ENCODE measurements at places on chromosomes 1 and 21. TPM values are rescaled to one million over a fixed set of nuclear protein-coding genes. Genes with fewer than 3 reads are reported as not detected.

The TRABD2B gene
- total RNA-seq = 0.71 TPM

DNA sequence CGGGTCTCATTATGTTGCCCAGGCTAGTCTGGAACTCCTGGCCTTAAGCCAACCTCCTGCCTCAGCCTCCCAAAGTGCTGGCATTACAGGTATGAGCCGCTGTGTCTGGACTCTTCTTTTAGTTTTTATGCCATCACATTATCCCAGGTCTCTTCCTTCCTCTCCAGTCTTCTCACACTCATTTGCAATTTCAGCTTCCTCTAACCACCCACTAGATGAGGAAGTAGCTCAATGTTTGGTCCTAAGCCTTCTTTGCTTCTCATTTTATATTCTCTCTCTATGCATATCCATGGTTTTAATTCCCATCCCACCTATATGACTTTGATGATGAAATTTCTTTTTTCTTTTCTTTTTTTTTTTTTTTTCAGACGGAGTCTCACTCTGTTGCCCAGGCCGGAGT, 3.1 kb upstream of the ZBTB8A start:
- no peak overlapping the region for H3K27ac ChIP-seq
- no peak for DNase-seq
- H3K4me1 ChIP-seq = peaks cover 4% of the 10 kb centered on the region
- H3K27me3 ChIP-seq = no peaks in the 10 kb centered on the region
- H3K36me3 ChIP-seq = no peaks in the 10 kb centered on the region

GRCh38 chr1:230565141-230565540, 77.1 kb upstream of the COG2 start:
- H3K27ac ChIP-seq = no peak overlapping the region
- H3K36me3 ChIP-seq = no peaks in the 10 kb centered on the region
- no peak for DNase-seq
- H3K4me3 ChIP-seq = no peak overlapping the region
- H3K4me1 ChIP-seq = no peaks in the 10 kb centered on the region

DNA sequence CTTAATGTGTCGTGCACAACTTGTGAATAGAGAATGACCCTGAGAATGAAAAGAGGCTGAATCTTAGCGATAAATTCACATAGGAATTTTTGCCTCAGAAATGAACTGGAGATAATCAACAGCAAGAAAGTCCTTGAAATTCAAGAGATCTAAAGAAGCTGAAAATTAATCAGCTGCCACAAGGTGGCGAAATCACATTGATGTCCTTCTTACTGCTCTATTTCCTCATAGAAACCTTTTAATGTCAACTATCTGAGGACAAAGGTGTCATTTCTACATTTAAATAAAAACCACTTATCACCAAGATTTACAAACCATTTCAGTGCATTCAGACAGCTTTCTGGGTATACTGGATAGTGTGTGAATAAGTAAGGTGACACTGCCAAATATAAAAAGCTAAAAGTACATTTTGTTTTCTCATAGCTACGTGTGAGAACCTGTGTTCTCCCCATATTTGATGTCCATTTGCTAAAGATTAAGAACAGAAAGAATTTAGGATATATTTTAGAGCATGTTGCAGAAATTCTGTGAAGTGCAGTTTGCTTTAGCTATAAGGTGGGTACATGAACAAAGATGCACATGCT, 485.3 kb upstream of the PTBP2 start:
- no peak overlapping the region for H3K4me3 ChIP-seq
- no peaks in the 10 kb centered on the region for H3K27me3 ChIP-seq
- no peaks in the 10 kb centered on the region for H3K36me3 ChIP-seq
- H3K4me1 ChIP-seq = no peaks in the 10 kb centered on the region
- no peak overlapping the region for H3K27ac ChIP-seq
- no peak for DNase-seq

The FCRLB gene
- total RNA-seq = 4.6 TPM

The S100A7A gene
- not detected for total RNA-seq

DNA sequence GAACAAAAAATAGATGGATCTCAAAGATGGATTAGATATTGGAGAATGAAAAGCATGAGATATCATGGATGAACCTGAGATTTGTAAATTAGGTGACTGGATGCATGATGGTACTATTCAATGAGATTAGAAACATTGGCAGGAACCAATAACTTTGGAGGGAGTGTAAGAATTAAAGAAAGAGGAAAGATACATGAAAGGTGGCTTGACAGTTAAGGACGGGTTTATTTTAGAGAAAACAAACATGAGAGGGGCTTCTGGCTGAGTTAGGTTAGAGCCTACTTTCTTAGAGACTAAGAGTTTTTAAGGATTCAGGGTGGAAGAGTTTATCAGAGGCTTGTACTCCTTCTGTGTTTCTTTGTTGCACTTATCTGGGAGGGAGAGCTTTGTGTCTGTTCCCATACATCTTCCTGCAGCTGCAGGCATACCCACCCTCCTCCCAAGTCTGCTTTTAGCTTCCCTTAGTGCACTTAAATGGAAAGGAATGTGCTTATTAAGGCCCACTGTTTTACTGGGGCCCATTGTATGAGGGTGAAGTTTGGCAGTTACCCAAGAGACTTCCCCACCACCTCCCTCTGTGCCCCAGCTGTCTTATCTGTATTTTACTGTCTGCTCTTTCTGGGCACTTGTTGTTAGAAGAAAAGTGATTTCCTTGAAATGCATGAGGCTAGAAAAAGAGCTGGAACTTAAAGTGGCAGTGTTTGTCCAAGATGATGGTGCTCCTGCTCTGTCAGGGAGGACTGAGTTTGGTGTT, 26.1 kb upstream of the CR2 start:
- H3K36me3 ChIP-seq = no peaks in the 10 kb centered on the region
- no peak overlapping the region for H3K27ac ChIP-seq
- H3K4me3 ChIP-seq = no peak overlapping the region

GRCh38 chr1:45930258-45931150, 127.1 kb downstream of the MAST2 start:
- DNase-seq = no peak
- H3K27me3 ChIP-seq = no peaks in the 10 kb centered on the region
- peak overlapping the region; percentile 17 for H3K27ac ChIP-seq
- no peak overlapping the region for H3K4me3 ChIP-seq
- H3K4me1 ChIP-seq = peaks cover 9% of the 10 kb centered on the region
- no peaks in the 10 kb centered on the region for H3K36me3 ChIP-seq

GRCh38 chr1:217193151-217193550, 437.7 kb downstream of the GPATCH2 start:
- H3K27me3 ChIP-seq = no peaks in the 10 kb centered on the region
- H3K4me1 ChIP-seq = no peaks in the 10 kb centered on the region
- H3K4me3 ChIP-seq = no peak overlapping the region
- no peak for DNase-seq
- H3K36me3 ChIP-seq = no peaks in the 10 kb centered on the region

DNA sequence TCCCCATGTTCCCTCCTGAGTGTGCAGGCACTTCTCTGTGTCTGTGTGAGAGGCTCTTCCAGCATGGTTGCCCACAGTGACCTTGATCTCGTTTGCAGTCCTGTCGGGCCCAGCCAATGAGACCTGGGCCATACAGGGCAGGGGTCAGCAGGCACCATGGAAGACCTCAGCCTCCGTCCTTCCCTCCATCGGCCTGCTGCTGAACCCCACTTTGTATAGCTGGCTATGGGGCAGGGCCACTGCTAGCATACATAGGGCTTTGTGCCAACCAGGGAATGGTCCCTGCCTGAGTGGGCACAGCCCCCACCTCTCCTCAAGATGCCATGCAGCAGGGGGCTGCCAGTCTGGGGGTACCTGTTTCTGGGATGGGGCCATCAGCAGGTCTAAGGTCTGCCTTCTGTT, 3.8 kb downstream of the C1orf35 start:
- H3K27ac ChIP-seq = no peak overlapping the region
- DNase-seq = no peak
- no peak overlapping the region for H3K4me3 ChIP-seq
- H3K4me1 ChIP-seq = peaks cover 2% of the 10 kb centered on the region
- H3K36me3 ChIP-seq = no peaks in the 10 kb centered on the region

GRCh38 chr21:27244352-27244751, 277.5 kb upstream of the ADAMTS5 start:
- no peaks in the 10 kb centered on the region for H3K27me3 ChIP-seq
- DNase-seq = no peak
- peaks cover 3% of the 10 kb centered on the region for H3K4me1 ChIP-seq
- no peak overlapping the region for H3K4me3 ChIP-seq
- no peak overlapping the region for H3K27ac ChIP-seq
- H3K36me3 ChIP-seq = no peaks in the 10 kb centered on the region

- no peaks in the 10 kb centered on the region for H3K36me3 ChIP-seq
- no peak overlapping the region for H3K27ac ChIP-seq
- no peak for DNase-seq
- H3K27me3 ChIP-seq = no peaks in the 10 kb centered on the region
Measured at GRCh38 chr1:29575826-29576225, 339.5 kb downstream of the PTPRU start.

DNA sequence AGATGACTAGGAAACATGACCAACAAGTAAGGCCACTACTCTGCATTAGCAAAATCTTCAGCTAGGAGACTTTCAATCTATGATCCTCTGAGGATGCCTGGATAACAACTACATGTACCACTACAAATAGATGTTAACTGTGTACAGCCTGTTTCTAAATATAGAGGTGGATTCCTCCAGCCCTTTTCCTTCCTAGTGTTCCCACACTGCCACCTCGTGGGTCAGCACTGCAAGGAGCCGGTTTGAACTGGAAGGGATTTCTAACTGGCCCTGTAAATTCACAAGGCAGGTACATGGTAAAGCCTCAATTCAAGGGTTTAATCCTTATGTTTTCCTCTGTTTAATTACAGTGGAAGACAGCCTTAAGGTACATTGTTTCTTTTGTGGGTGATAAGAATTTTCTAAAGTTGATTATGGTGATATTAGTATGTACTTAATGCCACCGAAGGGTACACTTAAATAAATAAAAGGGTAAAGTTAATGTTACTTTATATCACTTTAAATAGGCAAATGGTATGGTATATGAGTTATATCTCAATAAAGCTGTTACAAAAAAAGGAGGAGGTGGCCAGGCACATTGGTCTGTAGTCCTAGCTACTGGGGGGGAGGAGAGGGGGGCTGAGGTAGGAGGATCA, 14.4 kb downstream of the SMYD3 start:
- H3K4me1 ChIP-seq = no peaks in the 10 kb centered on the region
- no peak overlapping the region for H3K4me3 ChIP-seq
- no peaks in the 10 kb centered on the region for H3K27me3 ChIP-seq
- no peak overlapping the region for H3K27ac ChIP-seq

The KRTAP19-1 gene
- total RNA-seq = not detected

The SHE gene
- total RNA-seq = 11.4 TPM

DNA sequence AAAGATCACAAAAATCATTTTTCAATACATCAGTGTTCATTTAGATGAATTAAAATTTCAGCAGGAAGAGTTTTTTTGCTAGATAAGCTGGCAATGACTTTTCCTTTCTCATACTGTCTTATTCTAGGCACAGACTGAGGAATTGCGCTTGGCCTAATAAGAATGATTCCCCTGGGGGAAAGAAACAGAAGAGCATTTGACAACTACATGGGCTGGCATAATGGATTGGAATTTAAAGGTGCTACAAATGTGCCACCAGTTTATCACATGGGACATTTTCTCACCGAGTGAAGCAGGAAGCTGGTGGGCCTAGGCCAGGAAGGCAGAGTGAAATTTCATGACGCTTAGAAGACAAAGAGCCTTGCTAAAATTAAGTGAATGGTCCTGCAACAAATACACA, 39.3 kb downstream of the CDKN2C start:
- DNase-seq = no peak
- no peaks in the 10 kb centered on the region for H3K36me3 ChIP-seq
- no peak overlapping the region for H3K27ac ChIP-seq
- H3K4me3 ChIP-seq = no peak overlapping the region
- no peaks in the 10 kb centered on the region for H3K4me1 ChIP-seq

GRCh38 chr1:37071829-37072228, 37.5 kb upstream of the GRIK3 start:
- no peaks in the 10 kb centered on the region for H3K27me3 ChIP-seq
- H3K4me1 ChIP-seq = no peaks in the 10 kb centered on the region
- DNase-seq = no peak
- H3K4me3 ChIP-seq = no peak overlapping the region

DNA sequence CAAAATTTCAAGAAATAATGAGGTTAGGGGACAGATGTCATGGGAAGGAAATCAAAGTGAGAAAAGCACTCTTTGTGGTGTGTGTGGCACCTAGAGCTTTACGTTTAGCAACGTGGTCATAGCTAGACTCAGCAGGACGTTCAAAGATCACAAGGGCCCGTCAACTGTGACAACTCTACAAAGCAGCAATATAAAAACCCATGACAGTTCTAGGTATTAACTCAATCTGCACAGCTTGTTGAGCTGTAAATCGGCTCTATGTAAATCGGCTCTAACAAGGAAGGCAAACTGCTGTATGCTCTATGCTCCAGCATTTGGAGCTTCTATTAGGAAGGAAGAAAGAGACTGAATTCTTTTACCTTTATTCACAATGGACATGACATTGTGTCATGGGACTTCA, 64.8 kb downstream of the TP53BP2 start:
- H3K4me1 ChIP-seq = peaks cover 3% of the 10 kb centered on the region
- H3K27me3 ChIP-seq = no peaks in the 10 kb centered on the region
- DNase-seq = no peak
- H3K36me3 ChIP-seq = no peaks in the 10 kb centered on the region

The RORC gene
- 0.18 TPM for total RNA-seq

DNA sequence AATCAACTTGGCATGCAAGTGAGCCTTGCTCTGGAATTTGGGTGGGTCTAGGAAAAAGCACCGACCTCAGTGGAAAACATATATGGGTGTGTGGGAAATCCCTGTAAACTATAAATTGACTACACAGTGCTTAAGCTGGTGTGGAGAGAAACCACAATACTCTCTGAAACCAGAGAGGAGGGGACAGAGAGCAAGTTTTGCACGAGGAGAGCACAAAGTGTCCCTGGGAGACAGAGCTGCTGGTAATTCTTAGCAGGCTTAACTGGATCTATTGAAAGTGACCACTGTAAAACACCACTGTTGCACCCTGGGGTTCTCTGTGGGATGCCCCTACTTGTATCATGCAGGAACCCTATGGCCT, 12.8 kb downstream of the KCNJ15 start:
- no peak overlapping the region for H3K27ac ChIP-seq
- no peaks in the 10 kb centered on the region for H3K27me3 ChIP-seq
- no peaks in the 10 kb centered on the region for H3K4me1 ChIP-seq
- no peak overlapping the region for H3K4me3 ChIP-seq
- no peak for DNase-seq
- no peaks in the 10 kb centered on the region for H3K36me3 ChIP-seq

The INSRR gene
- not detected for total RNA-seq

GRCh38 chr1:214295934-214296333, 15.0 kb downstream of the SMYD2 start:
- H3K36me3 ChIP-seq = no peaks in the 10 kb centered on the region
- no peak for DNase-seq
- no peak overlapping the region for H3K4me3 ChIP-seq
- no peak overlapping the region for H3K27ac ChIP-seq
- H3K27me3 ChIP-seq = no peaks in the 10 kb centered on the region
- H3K4me1 ChIP-seq = no peaks in the 10 kb centered on the region

The AMY1B gene
- total RNA-seq = not detected

All from ovary (tissue), 10 donors.